ENCODE measurements at places on chromosomes 13 and 19.
A peak's percentile ranks its signal among the peaks of the same experiment; 100 is the strongest.

GRCh38 chr13:112779856-112780604 lies 90.2 kb downstream of the ATP11A start:
- DNase-seq: no peak

DNA sequence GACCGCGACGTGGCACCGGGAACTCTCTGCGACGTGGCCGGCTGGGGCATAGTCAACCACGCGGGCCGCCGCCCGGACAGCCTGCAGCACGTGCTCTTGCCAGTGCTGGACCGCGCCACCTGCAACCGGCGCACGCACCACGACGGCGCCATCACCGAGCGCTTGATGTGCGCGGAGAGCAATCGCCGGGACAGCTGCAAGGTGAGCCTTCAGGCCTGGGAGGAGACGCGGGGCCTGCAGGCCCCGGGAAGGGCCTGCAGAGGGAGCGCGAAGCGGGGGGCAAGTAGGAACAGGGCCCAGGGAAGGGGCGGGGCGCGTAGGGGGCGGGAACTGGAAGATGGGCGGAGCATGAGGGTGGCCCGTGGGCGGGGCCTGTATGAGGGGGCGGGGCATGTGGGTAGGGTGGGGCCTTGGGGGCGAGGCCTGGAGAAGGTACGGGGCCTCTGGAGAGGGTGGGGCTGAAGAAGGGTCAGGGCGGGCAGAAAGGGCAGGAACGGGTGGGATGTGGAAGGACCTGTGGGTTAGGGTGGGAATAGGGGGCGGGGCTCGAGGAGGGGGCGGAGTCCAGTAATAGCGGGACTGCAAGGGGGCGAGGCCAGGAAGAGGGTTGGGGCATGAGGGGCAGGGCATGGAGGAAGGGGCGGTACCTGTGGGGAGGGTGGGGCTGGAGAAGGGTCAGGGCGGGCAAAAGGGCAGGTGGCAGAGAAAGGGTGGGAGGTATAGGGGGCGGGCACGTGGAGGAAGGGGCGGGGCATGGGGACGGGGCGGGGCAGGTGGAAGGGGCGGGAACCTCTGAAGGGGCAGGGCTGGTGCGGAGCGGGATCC lies 2.5 kb downstream of the CFD start:
- no peak for DNase-seq

DNA sequence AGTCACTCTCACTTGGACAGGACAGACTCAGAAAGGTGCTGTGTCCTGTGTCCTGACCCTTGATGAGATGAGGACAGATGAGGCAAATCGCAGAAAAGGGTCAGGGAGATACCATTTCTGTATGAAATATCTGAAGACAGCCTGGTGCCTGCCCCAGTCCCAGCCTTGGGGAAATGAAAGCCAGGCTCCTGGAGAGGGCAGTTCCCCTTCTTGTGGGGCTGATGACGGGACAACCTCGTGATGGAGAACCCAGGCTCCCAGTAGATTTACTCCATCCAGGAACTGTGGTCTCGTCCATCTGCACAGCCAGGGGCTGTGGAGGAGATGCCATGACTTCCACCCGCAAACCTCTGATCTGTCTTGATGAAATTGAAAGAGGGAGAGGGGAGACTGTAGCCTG lies 13.8 kb downstream of the LILRB1 start:
- DNase-seq: no peak

GRCh38 chr13:64672751-64673150 lies 2557.4 kb downstream of the PCDH9 start:
- no peak for DNase-seq

- no peak for DNase-seq
Measured at GRCh38 chr13:76607866-76608265, 278.3 kb downstream of the KCTD12 start.

- DNase-seq: no peak
Measured at GRCh38 chr19:2574971-2575630, 99.2 kb downstream of the GADD45B start.

DNA sequence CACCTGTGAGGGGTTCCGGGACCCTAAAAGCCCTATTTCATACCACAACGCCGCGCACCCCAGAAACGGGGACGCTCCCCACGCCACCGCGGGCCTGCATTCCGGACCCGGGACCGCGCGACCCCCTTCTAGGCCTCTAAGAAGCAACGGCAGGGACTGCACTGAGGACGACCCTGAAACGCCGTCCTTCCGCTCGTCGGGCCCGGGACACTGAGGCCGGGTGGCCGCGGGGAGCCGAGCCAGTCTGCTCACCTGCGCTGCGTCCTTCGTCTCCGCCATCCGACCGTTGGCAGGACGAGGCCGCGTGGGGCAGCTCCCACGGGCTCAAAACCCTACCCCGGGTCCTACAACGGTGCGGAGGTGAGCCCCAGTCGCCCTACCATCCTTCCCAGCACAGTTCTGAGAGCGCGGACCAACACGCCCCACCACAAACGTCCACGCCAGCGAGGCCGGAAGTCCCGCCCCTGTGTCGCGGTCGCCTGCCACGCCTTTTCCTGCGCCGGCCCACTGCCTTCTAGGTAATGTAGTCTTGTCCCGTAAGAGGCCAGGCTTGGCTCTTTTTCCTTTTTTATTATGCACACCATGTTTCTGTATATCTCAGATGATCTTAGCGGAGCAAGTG lies at the start of gene ZNF550:
ZNF550 (minus strand) TSS at position 460 of the 622 bp plus-strand sequence; CDS start at position 279, 181 bp downstream.
- DNase-seq: peak; percentile 83

DNA sequence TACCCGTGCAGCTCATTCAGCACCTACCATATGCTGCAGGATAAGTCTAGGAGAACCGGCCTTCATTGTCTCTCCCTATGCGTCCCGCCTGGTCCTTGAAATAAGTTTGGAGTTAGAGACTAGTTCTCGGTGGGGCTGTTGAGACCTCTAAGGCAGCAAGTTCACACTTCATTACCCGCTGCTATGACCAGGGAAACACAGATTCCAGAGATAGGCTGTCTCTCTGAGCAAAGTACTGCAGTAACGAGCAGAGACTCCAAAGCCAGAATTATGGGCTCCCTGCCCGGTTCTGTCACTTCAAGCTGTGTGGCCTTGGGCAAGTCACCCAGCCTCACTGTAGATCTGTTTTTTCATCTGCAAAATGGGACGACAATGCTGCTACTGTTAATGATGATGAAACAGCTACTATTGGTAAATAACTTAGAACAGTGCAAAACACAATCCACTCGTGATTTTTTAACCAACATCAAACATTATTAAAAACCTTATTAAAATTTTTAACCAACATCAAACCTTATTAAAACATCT lies 184.1 kb downstream of the USP12 start:
- DNase-seq: no peak

- DNase-seq: no peak
Measured at GRCh38 chr13:41785402-41786172, 175.3 kb downstream of the VWA8 start.

Measured in NCI-H2081 (cell line).